Activated T-helper 1 cell treated with anti-CD3 and anti-CD28 coated beads, Interleukin-2, amount 50 U/mL, for 16 hours (primary cell): ENCODE measurements at places on chromosomes 4 and X.

GRCh38 chrX:72479324-72480274 is 93.0 kb downstream of the HDAC8 start:
- DNase-seq = no peak

- DNase-seq = no peak
Measured at GRCh38 chr4:119020158-119020557, 115.5 kb upstream of the MYOZ2 start.

DNA sequence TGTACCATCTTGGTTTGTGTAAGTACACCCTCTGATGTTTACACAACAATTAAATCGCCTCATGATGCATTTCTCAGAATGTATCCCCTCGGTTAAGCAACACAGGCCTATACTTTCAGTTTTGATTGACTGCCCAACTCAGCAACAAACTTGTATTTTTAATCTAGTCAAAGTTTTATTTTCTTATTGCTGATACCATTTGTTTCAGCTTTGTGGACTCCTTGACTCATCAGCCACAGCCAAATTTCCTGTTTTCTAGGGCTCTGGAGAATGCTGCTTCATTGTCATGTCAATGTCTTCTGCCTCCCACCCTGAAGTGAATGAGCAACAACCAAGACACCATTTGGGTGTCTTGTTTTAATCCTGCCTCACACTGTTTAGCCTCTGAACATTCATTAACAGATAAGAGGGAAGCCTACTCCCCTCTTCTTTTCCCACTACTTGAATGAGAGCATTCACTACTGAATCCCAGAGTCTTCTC is 14.0 kb downstream of the BBS12 start:
- DNase-seq = no peak

GRCh38 chr4:42809419-42810084 is 83.0 kb upstream of the GRXCR1 start:
- no peak for DNase-seq

DNA sequence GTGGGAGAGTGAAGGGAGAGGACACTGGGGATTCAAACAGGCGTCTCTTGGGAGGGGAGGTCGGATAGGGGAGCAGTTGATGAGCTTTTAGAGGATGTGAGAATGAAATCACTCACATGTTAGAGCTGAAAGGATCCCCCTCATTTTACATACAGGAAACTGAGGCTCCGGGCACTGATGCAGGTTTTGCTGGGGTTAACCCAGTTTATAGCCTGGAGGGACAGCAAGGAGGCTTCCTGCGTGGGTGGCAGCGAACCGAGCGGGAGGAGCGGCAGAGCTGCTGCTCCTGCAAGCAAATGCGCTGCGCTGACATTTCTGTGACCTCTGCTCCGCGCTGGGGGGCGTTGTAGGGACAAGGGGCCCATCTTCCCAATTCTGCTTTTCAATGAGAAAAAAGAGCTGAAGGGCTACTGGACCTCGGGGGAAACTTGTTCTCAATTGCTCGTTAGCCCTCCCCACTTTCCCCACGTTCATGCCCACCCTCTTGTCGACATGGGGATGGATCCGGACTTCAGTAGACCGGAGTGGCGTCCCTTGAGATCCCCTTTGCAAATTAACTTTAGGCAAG is 1.2 kb upstream of the NEUROG2 start:
- no peak for DNase-seq

DNA sequence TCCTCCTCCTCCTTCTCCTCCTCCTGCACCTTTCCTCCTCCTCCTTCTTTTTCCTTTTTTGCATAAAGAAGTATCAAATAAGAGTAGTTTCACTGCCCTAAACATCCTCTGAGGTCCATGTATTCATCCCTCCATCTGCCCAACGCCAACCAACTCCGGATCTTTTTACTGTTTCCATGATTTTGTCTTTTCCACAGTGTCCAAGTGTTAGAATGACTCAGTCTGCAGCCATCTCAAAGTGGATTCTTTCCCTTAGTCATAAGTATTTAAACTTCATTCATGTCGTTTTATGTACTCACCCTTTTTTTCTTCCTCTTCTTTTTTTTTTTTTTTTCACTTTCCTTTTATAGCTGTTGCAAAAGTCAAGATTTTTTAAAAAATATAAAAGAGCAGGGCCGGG is 12.9 kb downstream of the CSF2RA start:
- DNase-seq = no peak

GRCh38 chrX:133053861-133054598 is 42.9 kb downstream of the USP26 start:
- DNase-seq = no peak

- no peak for DNase-seq
Measured at GRCh38 chrX:118207831-118208453, 91.3 kb upstream of the KLHL13 start.

GRCh38 chrX:70476934-70477733 is 32.5 kb downstream of the DLG3 start:
- DNase-seq = no peak

- no peak for DNase-seq
Measured at GRCh38 chr4:88291003-88291402, 6.6 kb upstream of the PPM1K start.

DNA sequence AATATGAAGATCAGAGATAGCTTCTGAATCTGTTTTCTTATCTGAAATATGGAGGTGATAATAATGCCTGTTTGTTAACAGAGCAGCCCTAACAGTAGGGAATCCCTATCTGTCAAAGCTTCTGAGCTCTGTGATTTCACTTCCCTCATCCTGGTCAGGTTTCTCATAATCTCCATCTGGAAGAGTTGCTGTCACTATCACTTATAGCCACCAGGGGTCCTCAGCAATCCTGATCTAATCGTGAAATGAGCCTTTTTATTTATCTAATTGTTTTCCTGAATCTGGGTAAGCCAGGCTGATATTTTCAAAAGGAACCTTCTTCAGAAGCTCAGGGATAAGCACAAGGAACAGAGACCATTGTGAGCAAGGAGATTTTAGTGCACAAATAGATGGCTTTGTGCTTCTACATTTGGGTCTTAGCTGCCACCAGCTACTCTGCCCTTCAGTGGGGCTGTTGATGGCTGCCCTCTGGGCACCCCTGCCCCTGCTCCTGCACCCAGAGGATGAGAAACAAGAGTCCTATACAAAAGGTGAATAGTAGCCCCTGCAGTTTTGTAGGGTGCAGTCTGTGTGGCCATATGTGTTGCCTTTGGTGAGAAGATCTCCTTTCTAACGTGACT is 196.4 kb upstream of the RADX start:
- no peak for DNase-seq

DNA sequence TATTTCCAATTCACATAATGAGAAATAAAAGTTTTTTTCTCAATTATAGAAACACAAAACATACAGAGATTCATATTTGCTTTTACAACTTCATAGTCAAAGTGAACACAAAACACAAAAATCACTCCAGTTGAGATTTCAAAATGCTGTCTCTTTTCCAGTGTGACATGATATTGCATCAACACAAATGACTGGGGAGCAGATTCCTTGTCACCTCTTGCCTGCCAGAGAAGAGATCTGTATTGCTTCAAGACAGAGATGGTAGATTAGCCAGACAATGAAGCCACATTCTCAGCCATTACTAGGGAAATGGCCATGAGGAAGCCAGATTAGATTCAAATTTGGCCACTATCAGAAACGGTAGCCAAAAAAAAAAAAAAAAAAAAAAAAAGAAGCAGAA is 2313.1 kb upstream of the AGA start:
- no peak for DNase-seq

- DNase-seq = no peak
Measured at GRCh38 chr4:60683973-60684372, 516.2 kb upstream of the ADGRL3 start.

DNA sequence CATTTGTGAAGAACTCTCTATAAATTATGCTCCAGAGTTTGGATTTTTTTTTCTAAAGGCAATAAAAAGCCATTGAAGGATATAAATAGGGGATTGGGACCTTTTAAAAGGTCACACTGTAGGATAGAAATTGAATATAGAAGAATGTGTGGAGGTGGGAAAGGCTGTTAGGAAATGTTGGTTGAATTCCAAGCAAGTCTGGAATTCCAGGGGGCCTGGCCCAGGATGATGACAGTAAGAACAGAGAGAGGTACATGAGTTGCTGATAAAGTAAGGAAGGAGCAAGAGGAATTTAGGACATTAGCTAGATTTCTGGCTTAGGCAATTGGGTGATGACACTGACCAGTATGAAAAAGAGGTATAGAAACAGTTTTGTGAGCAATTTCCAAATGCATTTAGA is 95.4 kb upstream of the USP38 start:
- no peak for DNase-seq

- DNase-seq = no peak
Measured at GRCh38 chrX:1451251-1451660, 1.5 kb downstream of the ASMTL start.

DNA sequence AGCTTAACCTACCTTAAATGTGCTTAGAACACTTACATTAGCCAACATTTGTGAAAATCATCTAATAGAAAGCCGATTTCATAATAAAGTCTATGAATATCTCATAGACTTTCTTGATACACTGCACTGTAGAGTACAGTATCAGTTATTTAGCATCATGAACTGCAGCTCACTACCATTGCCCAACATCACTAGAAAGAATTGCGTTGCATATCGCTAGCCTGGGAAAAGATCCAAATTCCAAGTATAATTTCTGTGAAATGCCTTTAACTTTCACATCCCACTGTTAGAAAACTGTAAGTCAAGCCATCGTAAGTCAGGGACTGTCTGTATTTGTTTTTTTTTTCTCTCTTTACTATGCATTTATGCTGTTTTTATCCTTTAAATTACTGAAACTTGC is 918.6 kb upstream of the PABPC4L start:
- DNase-seq = no peak

GRCh38 chrX:131054906-131055305 is 3.2 kb upstream of the ARHGAP36 start:
- no peak for DNase-seq

GRCh38 chrX:41122664-41123257 is 37.5 kb downstream of the USP9X start:
- DNase-seq = no peak
